Stimulated activated CD8-positive, alpha-beta memory T cell treated with anti-CD3 and anti-CD28 coated beads, Interleukin-2, amount 100 ng/mL, for 1 hour (primary cell): ENCODE measurements at places on chromosomes 13 and 19.

DNA sequence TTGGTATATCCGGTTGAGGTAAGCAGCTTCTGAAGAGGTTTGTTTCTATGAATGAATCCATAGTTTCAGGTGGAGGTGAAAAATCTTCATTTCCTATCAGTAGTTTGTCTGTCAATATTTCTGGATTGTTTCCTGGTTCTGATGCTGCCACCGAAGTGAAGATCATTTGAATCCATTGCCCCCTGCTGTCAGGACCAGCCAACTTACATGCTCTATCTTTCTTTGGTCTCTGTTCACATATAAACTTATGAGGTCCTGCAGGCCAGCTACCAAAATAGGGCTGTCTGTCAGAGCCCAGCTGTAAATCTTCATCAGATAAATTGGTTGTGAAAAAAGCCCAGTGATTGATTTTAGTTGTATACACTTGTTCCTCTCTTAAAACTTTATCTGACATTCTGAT is 15.2 kb upstream of the N4BP2L1 start:
- DNase-seq: no peak

DNA sequence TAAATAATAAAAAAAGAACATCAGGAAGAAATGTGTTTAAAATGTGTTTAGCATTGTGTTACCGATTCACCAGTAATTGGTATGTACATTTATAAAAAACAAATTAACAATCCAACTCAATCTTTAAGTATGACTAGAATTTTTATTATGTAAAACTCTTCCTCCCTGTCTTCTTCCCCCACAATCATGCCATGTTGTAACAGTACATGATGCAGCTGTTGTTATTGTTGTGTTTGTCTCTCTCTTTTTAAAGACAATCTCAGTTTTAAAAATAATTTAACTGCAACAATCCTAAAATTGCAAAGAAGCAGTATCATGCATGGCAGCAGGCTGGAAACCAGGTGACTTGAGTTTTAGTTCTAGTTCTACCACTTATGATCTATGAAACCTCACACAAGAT is 180.2 kb downstream of the RGCC start:
- DNase-seq: no peak

DNA sequence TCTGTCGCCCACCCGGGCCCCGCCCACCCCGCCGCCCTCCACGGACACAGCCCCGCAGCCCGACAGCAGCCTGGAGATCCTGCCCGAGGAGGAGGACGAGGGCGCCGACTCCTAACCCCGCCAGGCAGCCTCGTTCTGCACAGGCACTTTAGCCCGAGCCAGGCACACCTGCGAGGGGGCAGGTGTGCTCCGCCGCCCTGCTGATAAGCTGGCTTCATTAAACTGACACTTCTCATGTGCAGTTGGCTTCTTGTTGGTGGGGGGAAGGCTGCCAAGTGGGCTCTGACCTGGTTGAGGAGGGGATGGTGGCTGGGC is 8.2 kb downstream of the IL4I1 start:
- no peak for DNase-seq

- no peak for DNase-seq
These were observed 507 bp upstream of the SWSAP1 start for GRCh38 chr19:11373885-11374432.

DNA sequence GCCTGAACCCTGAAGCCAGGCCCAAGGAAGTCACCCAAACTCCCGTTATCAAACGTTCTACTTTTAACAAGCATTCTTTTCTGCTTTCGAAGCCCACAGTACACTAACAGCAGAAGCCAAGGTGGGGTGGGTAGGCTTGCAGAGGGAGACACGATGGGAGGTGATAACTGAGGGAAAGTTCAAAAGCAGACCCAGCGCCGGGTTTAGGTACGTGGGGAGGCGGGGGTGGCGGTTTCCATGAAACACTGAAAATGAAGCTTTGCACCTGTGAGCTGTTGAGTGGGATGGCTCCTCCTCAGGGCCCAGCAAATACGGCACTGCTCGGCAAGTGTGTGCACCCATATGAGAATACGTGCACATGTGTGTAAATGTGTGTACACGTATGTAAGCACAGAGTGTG is 49.8 kb downstream of the KLF2 start:
- no peak for DNase-seq

DNA sequence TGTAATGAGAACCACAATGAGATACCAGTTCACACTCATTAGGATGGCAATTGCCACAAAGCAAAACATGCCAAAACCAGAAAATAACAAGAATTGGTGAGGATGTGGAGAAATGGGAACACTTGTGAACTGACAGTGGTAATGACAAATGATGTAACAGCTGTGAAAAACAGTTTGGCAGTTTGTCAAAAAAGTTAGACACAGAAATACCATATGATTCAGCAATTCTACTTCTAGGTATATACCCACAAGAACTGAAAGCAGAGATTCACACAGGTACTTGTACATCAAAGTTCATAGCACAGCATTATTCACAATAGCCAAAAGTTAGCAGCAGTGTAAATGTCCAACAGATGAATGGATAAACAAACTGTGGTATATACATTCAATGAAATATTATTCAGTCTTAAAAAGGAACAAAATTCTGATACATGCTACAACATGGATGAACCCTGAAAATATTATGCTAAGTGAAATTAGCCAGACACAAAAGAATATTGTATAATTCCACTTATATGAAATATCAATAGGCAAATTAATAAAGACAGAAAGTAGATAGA is 96.5 kb downstream of the UGGT2 start:
- DNase-seq: no peak
